Activated CD8-positive, alpha-beta memory T cell treated with anti-CD3 and anti-CD28 coated beads for 4 hours (primary cell): ENCODE measurements at places on chromosomes 4 and X.

GRCh38 chr4:183349673-183350072, 27.4 kb upstream of the CLDN24 start:
- no peak for DNase-seq

DNA sequence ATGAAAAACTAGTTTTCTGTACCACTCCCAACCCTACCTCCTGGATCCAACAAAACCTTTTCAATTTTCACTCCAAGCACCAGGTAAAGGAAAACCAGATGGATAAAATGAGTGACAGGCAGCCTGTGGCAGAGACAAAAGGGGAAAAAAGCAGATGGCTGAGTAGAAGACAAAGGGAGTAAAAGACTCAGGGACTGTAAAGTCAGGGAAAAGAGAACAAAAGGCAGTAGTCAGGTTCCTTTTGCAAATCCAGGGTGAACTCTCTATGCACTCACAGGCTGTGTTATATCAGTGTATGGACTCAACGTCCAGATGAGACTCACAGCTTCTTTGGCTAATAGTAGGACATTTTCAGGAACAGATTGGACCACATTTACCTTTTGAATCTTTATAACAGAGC, 54.2 kb downstream of the QRFPR start:
- DNase-seq, result no peak

- DNase-seq, result no peak
Measured at GRCh38 chr4:70518716-70519115, 347 bp downstream of the AMTN start.

GRCh38 chrX:41922431-41923151, 763 bp downstream of the CASK start:
- DNase-seq, result no peak

DNA sequence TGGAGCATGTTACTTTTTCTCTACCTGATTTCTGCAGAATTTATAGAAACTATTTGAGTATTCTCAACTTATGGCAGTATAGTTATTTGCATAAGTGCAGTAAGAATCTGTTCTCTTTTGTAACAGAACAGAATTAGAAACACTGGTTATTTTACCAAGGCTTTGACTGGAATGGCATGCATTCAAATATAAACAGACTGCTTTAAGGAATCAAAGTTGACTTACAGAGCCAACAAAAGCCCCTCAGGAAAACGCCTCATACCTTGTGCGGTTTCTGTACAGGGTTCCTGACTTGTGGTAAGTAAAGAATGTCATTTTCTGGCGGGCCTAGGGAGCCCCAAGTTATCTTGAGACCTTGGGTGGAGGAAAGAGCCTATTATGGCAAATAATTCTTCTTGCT, 97.1 kb downstream of the GPR143 start:
- no peak for DNase-seq

DNA sequence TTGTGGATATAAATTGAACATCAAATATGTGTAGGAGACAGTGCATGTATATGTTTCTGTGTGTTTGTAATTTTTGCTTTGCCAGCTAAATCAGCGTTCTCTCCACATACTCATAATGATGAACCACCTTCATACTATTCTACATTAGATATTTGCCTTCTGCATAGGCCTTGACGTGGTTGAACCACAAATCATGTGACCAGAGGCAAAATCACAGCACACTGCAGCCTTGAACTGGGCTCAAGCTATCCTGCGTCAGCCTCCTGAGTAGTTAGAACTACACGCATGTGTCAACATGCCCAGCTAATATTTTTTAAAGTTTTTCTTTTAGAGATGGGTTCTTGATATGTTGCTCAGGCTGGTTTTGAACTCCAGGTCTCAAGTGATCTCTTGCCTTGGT, 9.5 kb downstream of the UBQLN2 start:
- no peak for DNase-seq

- DNase-seq, result no peak
Measured at GRCh38 chr4:18847249-18847890, 825.8 kb upstream of the LCORL start.
